ENCODE measurements at places on chromosomes 1 and 21.

GRCh38 chr1:175250027-175250426, 57.5 kb upstream of the KIAA0040 start:
- no peak for DNase-seq

DNA sequence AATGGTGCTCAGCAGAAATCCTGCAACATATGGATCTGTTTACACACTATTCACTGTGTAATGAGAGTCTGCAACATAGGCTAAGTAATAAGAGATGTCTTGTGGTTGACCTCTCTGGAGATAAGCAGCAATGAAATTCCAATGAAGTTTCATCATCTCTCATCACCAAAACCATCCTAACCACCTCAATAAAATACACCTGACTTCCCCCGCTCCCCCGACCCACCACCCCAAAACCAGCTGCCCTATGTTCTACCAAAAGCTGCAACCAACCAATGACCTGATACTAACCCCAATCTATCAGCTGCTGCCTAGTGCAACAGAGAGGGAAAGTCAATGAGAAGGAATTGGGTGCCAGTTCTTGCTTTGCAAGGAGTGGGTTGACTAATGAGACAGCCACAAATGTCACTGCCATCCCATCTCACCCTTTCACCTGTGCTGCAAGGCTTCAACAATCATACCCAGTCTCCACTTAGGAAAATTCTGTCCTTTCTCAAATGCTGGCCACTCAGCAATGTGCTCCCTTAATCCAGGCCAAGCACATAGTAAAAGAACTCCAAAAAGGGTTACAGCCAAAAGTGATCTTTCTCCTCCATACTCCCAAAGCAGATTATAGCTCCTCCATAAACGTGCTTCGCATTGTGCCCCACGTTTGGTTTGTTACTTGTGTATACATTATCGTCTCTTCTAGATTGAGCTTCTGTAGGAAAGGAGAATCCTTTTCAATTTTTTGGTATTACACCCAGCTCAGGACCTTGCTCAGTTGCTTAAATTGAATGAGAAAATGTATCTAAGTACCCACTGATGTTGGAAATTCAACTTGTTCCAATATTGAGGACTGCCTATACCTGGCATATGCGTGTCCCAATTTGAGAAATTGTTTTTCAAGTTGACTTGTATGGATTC, 29.0 kb downstream of the MRPL39 start:
- no peak for DNase-seq

- DNase-seq, result no peak
Measured at GRCh38 chr1:241606544-241606943, 33.6 kb downstream of the CHML start.

DNA sequence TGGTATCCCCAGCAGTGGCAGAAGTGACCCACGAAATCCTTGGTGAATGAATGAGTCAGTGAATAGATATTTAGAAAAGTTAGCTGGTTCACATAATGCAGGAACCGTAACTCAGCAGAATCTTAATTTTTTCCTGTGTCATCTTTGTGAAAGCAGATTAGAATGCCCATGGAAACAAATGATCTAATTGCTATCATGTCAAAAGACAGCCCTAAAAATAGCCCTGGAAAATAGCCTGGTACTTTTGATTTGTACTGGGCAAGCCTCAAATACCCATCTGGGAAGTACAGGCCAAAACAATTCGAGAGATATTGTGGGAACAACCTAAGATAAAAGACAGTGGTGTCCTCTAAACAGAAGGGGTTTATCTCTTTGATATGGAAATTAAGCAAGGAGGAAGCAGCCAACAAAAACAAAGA, 21.1 kb downstream of the FYB2 start:
- DNase-seq, result no peak

- no peak for DNase-seq
Measured at GRCh38 chr1:53016705-53017104, 45.3 kb upstream of the PODN start.

- DNase-seq, result no peak
Measured at GRCh38 chr1:43622471-43622870, 27.5 kb upstream of the KDM4A start.

DNA sequence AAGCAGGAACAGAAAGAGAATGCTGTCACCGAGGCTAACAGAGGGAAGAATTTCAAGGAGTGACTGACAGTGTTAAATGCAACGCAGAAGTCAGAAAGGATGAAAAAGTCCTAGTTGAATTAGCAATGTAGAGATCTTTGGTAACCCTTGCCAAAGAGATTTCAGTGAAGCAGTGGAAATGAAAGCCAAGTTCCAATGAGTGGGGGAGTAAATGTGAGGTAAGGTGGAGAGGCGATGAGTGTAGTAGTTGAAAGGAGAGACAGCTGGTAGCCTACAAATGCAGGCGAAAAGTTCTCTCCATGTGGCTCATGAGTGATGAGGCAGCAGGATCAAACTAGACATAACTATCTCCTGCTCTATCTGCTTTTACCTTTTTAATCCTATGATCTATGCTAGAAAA, 74.6 kb upstream of the IPO9 start:
- DNase-seq, result no peak

GRCh38 chr1:31932491-31933316, 5.5 kb downstream of the PTP4A2 start:
- DNase-seq, result no peak

GRCh38 chr1:88985032-88985431, 7.4 kb downstream of the KYAT3 start:
- no peak for DNase-seq

DNA sequence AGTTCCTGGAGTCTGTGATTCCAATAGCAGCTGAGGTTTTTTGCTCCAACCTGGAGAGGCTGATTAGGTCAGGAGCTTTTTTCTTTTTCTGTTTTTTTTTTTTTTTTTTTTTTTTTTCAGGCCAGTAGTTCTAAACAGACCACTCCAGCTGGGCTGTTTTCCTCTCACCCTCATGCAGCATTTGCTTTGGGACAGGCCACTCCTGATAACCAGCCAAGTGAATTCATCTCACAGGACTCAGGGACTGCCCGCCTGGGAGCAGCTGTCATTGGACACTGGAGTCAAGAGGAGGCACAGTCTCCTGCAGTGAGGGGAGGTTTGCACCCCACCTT, 22.9 kb downstream of the PLXNA2 start:
- DNase-seq, result no peak

- no peak for DNase-seq
Measured at GRCh38 chr1:147334292-147334691, 91.8 kb downstream of the CHD1L start.

- DNase-seq, result no peak
Measured at GRCh38 chr1:205240569-205240968, 12.8 kb downstream of the TMCC2 start.

- no peak for DNase-seq
Measured at GRCh38 chr21:44086636-44087425, 20.4 kb upstream of the PWP2 start.

- DNase-seq, result no peak
Measured at GRCh38 chr1:183576537-183576936, 13.7 kb downstream of the NCF2 start.

DNA sequence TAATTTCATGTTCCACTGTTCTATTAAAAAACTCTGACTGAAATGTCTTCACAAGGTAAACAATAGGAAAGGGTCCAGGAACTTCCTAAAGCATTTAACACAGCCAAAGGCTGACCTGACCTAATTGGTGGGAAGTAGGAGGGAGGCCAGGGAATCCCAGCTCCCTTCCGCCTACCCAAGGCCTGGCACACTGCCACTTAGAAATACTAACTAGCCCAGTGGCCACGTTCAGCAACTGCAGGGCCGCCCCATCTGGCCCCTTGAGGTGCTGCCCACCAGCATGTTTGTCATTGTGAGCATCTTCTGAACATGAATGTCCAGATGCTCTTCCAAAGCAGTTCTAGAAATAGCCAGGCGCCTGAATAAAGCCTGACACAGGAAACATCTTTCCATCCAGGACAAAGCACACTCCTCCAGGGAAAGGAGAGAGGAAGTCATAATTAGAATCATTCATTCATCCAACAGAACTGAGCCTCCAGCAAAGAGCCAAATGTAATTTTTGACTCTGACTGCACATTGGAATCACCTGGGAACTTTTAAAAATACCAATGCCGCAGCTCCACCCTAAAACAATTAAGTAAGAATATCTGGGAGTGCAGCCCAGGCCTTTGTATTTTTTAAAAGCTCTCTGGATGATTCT, 44.6 kb upstream of the BCL9 start:
- no peak for DNase-seq

- DNase-seq, result no peak
Measured at GRCh38 chr1:16905110-16905867, 9.5 kb downstream of the RNU1-2 start.

- DNase-seq, result no peak
Measured at GRCh38 chr1:60990714-60991090, 91.7 kb upstream of the NFIA start.

DNA sequence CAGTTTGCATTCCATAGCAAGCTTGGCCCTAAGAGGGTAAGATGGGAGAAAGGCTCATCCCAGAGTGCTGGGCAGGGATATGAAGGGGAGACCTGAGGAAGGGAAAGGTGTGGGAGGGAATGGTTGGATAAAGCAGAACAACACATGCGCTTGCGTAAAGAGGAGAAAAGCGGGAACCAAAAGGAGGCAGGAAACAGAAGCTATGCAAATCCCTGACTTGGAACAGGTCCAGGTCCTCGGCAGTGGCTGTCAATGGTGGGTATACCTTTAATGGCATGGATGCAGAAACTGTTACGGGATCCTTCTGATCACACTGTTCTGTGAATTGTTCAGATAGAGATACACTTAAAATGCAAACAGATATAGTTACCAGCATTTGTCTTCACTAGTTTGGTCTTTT, 455.6 kb downstream of the SIPA1L2 start:
- DNase-seq, result no peak

GRCh38 chr21:28337315-28337714, 655.4 kb downstream of the LTN1 start:
- DNase-seq, result peak; percentile 36

GRCh38 chr1:91499904-91500755, 521 bp upstream of the CDC7 start:
- no peak for DNase-seq

GRCh38 chr1:108799001-108799400, 52.5 kb downstream of the STXBP3 start:
- no peak for DNase-seq

- DNase-seq, result no peak
Measured at GRCh38 chr1:93186667-93187066, 6.1 kb downstream of the CCDC18 start.

- peak; percentile 36 for DNase-seq
Measured at GRCh38 chr21:31501926-31502325, 157.6 kb upstream of the SOD1 start.

- no peak for DNase-seq
Measured at GRCh38 chr1:15417059-15417934, 7.6 kb downstream of the EFHD2 start.

DNA sequence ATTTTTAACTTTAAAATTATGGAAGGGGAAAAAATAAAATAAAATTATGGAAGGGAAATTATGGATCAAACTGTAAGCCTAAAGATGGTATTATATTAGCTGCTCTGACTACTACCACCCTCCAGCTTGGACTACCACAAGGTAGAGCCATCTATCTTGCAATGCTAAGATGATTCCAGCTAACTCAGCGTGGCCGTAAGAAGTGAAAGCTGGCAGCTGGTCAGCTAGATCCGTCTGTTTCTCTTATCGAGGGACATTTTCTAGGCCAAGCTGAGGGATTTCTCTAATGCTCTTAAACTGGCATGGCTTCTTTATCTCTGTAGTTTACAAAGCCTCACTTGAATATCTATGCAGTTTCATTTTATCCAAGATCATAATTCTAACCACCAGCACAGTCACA, 31.5 kb downstream of the LYST start:
- no peak for DNase-seq

- DNase-seq, result no peak
Measured at GRCh38 chr1:178849918-178850317, 21.0 kb downstream of the ANGPTL1 start.
